NCI-H2171 treated with DMSO at 0.1 percent for 48 hours (cell line): ENCODE measurements at places on chromosomes 3 and 15.
A peak's percentile ranks its signal among the peaks of the same experiment; 100 is the strongest.

- DNase-seq, result no peak
Observed at GRCh38 chr3:126108676-126109050, 24.7 kb upstream of the SLC41A3 start.

DNA sequence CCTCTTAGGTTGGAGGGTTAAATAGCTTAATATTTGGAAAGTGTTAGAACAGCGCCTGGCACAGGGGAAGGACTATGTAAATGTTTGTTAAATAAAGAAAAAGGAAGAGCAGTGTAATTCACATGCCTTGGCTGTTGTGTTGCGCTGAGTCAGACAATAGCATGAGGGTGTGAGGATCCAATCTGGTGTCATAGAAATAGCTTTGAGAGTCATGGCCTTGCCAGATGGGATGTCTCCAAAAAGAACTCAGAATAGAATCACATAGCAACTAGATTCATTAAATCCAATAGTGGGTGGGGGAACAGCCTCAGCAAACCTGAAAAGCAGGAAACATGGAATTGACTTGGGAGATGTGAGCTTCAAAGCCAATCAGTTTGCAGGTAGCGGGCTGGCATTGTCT lies 3.9 kb upstream of the RBSN start:
- DNase-seq, result no peak

GRCh38 chr3:120681018-120681417 lies 1.0 kb downstream of the HGD start:
- DNase-seq, result no peak

DNA sequence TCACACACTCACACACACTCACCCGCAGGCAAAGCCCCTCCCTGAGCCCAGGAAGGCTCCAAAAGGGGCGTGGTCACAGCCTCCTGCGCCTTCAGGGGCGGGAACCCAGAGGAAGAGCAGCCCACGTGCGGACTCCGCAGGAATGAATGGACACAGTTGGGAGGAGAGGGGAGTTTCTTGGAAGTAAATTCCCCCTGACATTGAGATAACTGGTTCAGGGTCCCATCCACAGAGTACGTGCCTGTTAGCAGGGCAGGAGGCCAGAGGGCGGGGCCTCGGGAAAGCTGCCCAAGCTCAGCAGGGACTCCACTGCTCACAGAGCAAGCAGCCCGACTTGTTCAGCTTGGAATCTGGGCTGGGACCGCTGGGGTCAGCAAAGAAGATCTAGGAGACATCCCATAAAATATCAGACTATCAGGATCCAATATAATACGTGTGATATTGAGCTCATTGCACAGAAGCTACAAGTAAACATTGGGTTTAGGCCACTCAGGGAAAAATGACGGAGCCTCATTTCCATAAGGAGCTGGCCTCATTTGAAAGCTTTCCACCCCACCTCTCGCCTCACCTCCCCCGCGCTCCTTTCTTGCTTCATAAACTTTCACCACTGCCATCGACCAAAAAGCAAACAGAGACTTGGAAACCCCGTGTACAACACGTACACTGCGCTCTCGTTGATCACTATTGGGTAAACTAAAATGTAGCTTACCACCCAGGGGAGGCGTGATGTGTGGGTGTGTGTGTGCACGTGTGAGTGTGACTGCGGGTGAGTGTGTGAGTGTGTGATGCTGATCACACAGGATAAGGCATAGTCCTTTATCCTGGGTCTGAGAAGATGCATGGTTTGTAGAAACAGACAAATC lies 36.0 kb downstream of the TM2D3 start:
- peak; percentile 8 for DNase-seq

DNA sequence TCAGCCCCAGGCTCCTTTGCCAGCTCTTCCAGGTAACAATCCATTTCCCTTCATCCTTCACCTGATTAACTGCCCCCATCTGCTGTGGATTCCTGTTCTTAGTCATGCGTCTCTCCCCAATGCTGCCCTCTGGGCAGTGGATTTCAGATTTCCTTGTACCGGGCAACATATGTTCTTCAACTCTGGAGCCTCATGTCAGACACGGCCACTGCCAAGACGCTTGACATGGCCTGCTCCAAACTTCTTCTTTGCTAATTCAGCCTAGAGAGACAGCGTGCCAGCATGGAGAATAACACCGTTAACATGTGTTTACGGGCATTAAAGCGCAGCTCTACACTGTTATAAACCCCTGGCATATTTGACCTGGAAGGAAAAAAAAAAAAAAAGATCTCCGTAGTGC lies 1035.1 kb upstream of the NR2F2 start:
- no peak for DNase-seq

- DNase-seq, result no peak
Observed at GRCh38 chr3:172270557-172271166, 177.6 kb downstream of the GHSR start.

- no peak for DNase-seq
Observed at GRCh38 chr3:122246199-122246598, 62.7 kb downstream of the CASR start.

DNA sequence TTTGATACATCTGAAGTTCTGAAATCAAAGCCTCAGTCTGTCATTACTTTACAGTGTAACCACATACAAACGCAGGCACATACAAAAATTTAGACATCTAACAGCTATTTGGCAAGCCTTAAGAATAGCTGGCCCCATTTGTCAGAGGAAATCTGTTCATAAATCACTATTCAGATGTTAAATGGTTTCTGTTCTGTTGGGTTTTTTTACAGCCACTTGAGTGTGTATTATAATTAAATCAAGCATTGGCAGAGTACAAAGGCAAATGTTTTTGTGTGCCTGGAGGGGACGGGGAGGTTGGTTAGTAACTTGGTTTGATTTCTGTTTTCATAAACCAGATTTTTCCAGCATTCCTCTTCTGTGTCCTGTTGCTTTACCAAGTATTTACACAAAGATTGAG lies 24.1 kb downstream of the PIGB start:
- DNase-seq, result peak; percentile 60

- no peak for DNase-seq
Observed at GRCh38 chr3:50202353-50203112, 2.5 kb upstream of the SLC38A3 start.

GRCh38 chr3:55792009-55792408 lies 304.9 kb upstream of the WNT5A start:
- no peak for DNase-seq

DNA sequence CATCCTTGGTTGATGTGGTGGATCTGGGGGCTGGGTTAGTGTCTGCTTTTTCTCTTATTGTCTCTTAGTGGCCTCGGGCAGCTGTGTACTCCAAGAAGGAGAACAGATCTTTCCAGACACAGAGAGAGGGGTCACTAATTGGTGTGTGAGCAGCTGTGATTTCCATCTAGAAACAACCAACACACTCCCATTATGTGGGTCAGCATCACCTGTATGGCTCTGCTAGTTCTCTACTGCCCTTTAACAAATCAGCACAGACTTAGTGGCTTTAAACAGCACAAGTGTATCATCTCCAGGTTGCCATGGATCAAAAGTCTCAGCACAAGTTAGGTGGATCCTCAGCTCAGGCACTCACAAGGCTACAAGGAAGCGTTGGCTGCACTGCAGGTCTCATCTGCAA lies 156.8 kb downstream of the LRTM1 start:
- DNase-seq, result no peak

DNA sequence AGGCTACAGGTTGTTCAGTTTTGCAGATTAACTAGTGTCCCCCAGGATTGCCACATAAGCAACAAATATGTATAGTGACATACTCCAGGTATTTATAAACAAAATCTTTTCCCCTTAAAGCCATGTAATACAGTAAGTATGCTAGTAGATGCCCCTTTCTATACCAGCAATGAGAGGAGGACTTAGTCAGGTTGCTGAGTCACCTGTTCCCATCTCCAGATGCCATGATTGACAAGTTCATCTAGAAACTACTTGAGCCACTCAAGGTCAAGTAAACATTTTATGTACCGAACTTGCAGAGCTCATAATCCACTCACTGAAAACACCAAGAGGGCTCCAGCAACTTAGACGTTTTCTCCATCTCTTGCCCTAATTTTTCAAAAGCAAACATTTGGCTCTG lies 18.2 kb downstream of the SLC9A9 start:
- DNase-seq, result no peak

GRCh38 chr3:73999501-73999900 lies 374.8 kb upstream of the PDZRN3 start:
- DNase-seq, result no peak

DNA sequence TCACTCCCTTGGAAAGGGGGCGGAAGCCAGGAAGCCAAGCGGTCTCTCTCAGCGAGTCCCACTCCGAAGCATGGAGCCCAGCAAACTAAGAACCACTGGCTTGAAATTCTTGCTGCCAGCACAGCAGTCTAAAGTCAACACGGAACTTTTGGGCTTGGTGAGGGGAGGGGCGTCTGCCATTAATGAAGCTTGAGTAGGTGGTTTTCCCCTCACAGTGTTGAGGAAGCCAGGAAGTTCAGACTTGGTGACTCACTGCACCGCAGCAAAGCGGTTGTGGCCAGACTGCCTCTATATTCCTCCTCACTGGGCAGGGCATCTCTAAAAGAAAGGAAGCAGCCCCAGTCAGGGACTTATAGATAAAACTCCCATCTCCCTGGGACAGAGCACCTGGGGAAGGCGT lies 665.4 kb upstream of the CBLB start:
- DNase-seq, result no peak

GRCh38 chr3:139198929-139199328 lies 144.9 kb upstream of the MRPS22 start:
- DNase-seq, result no peak

DNA sequence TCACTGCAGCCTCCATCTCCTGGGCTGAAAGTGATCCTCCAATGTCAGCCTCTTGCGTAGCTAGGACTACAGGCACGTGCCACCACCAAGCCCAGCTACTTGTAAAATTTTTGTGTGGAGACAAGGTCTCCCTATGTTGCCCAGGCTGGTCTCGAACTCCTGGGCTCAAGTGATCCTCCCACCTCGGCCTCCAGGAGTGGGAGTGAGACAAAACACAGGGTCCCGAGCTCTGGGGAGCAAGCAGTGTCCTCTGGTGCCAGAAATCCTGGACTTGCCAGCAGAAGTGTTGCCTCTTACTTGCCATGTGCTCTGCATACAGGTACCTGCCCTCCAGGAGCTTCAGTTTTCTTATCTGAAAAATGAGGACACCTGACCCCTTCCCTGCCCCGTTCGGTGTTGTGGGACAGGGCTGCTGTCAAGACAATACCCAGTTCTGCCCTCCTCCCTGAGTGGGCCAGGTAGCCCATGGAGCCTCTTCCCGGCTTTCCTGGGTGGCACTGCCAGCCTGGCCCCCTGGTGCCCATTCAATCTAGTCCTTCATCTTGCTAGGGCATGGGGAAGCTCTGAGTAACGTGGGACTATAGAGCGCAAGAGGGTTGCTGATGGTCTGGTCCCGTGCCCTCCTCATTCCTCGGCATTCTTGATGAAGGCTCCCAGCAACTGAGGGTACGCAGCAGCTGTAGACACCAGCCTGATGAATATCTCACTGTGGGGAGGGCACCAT lies 164.6 kb downstream of the GOLGA6L4 start:
- DNase-seq, result no peak

DNA sequence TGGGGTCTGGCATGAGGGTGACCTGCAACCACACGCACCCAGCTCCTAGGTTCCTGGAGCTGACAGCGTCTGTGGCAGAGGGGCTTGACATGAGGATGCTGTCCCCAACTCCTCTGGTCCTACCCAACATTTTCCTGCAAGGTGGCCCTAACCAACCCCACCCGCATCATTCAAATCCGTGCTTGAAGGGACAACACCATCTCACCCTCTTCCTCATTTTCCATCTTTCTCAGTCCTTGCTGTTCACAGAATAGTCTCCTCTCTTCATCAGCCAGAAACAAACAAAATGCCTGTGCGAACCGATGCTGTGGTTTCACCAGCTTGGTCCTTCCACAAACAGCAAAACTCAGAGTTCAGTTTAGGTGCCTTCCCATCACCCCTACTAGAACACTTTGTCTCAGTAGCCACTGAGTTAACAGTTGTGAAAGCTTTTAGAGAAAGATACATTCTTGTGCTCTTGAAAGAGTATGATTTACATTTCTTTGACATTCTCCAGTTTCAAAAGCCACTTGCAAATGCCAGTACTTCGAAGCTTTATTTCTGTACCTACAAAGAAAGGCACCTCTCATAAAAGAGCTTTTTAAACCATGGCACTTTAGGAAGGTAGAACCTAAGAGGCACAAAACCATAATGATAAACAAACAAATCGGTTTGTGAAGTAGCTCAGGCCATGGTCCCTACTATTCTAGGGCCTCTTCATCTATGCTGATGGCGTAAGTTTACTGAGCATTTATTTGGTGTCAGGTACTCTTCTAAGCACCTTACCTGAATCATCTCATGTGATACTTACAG lies 360.1 kb downstream of the SHQ1 start:
- no peak for DNase-seq

DNA sequence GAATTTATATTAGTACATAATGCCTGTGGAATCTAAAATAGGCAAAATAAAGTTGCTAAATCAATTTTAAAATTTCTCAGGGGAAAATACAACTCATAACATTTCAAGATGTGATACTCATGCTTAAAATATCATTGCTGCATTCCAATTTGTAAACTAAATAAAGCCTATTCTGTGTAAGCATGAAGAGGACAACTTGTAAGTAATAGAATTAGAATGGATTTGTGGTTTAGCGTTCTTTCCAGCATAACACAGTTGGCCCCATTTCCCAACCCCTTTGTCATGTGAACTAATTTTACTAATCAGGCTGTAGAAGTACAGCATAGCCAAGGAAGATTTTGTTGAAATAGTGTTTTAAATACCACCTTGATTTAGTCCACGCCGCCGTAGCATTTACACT lies 437.2 kb downstream of the SI start:
- DNase-seq, result no peak

GRCh38 chr3:187616307-187616972 lies 53.8 kb downstream of the SST start:
- DNase-seq, result peak; percentile 46

GRCh38 chr15:67941648-67942310 lies 101.9 kb upstream of the RNU6-1 start:
- DNase-seq, result no peak

GRCh38 chr3:19264424-19264823 lies 116.1 kb downstream of the KCNH8 start:
- no peak for DNase-seq

GRCh38 chr3:160981217-160981938 lies 123.8 kb downstream of the B3GALNT1 start:
- no peak for DNase-seq

GRCh38 chr3:6721491-6721890 lies 139.4 kb upstream of the GRM7 start:
- DNase-seq, result no peak

- no peak for DNase-seq
Observed at GRCh38 chr3:128050597-128050996, 1.6 kb upstream of the SEC61A1 start.
